NCI-H524 treated with DMSO at 0.1 percent for 48 hours (cell line): ENCODE measurements at places on chromosomes 16 and 17.

DNA sequence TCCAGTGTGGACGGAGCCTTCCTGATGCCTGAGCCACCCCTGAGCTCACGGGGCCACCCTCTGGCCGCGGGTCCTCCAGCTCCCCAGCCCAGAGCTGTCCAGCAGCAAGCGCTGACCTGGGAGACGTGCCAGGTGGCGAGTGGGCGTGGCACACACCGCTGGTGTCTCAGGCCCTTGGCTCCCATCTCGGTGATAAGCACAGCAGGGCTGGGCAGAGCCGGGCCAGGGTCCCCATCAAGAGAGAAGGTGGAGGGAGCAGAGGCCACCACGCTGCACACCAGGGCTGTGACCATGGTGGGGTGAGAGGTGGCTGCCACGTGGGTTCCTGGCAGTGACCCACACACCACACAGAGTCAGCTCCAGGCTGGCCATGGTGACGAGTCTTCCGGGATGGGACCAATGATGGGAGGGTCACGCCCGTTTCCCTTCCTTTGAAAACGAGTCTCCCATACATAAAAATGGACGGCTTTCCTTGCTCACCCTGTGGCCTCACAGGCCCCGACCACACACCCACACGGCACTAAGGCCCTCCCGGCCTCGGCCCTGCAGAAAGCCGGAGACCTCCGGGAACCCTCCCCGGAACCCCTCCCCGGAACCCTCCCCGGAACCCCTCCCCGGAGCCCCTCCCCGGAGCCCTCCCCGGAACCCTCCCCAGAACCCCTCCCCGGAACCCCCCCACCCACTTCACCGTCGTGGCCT lies 16.8 kb downstream of the UTS2R start:
- no peak for DNase-seq

GRCh38 chr17:21204935-21205334 lies 9.0 kb downstream of the TMEM11 start:
- no peak for DNase-seq

DNA sequence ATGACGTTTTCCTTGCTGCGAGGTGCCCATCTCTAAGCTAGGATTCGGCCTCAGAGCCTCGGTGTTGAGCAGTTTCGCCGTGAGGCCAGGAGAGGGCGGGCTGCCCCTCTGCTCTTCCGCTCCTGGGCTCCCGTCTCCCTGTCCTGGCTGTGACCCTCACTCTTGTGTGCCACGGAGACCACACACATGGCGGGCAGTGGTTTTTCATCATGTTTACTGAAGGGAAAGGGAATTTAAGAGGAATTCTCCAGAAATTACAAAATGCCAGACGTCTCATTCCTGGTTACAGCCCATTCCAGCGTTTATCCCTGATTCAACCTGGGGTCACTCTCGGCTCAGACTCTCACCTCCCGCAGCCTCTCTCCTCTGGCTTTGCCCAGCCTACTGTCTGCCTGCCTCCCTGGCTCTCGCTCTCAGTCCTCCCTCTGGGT lies 96.8 kb upstream of the ELAC2 start:
- no peak for DNase-seq

GRCh38 chr16:89775223-89775622 lies 41.2 kb downstream of the FANCA start:
- DNase-seq: no peak

GRCh38 chr17:39144416-39144840 lies 7.0 kb downstream of the PLXDC1 start:
- DNase-seq: no peak

DNA sequence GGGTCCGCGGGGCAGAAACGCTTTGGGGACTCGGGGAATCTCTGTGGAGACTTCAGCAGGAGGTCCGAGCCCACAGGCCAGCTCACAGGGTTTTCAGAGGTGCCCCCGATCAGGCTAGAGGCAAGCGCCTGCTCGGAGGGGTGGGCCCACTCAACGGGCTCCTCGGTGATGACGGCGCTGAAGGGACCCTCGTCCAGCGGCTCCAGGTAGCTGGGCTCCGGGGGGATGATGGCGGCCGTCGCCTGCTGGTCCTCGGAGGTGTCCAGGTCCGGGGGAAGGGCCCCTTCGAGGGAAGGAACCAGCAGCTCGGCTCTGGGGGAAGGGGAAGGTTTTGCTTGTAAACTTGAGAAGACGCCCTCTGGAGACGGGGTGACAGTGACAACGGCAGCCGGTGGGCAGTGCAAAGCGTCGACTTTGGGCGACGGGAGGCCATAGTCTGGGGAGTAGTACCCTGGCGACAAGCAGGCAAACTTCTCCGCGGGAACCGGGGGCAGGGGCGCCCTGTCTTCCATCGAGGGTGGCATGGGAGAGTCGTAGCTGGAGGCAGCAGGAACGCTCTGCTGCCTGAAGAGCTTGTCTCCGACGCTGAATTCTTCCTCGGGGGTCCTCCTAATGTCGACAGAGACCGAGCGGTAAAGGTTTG lies 63.2 kb downstream of the ZNF778 start:
- no peak for DNase-seq

DNA sequence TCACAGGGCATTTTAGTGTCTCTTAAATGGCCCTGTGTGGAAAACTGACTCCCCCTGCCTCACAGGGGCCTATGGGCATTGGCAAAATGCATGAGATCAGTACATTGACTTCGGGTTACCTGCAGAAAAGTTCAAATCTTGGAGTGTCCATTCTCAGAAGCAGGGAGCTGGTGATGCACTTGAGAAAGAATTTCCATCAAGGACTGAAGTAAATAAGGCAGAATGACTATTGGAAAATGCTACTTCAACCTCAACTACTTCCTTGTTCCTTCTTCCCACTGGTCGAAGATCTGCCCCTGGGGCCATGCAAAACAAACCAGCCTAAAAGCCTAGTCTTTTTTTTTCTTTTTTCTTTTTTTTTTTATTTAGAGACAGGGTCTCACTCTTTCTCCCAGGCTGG lies 13.8 kb upstream of the GSDMA start:
- DNase-seq: no peak

GRCh38 chr17:45132320-45132571 lies at the start of gene PLCD3:
PLCD3 (minus strand) TSS chr17:45132515; CDS start chr17:45132410, 105 bp downstream.
- DNase-seq: no peak

- DNase-seq: no peak
Measured at GRCh38 chr17:3913531-3914311, 2.5 kb downstream of the P2RX1 start.

DNA sequence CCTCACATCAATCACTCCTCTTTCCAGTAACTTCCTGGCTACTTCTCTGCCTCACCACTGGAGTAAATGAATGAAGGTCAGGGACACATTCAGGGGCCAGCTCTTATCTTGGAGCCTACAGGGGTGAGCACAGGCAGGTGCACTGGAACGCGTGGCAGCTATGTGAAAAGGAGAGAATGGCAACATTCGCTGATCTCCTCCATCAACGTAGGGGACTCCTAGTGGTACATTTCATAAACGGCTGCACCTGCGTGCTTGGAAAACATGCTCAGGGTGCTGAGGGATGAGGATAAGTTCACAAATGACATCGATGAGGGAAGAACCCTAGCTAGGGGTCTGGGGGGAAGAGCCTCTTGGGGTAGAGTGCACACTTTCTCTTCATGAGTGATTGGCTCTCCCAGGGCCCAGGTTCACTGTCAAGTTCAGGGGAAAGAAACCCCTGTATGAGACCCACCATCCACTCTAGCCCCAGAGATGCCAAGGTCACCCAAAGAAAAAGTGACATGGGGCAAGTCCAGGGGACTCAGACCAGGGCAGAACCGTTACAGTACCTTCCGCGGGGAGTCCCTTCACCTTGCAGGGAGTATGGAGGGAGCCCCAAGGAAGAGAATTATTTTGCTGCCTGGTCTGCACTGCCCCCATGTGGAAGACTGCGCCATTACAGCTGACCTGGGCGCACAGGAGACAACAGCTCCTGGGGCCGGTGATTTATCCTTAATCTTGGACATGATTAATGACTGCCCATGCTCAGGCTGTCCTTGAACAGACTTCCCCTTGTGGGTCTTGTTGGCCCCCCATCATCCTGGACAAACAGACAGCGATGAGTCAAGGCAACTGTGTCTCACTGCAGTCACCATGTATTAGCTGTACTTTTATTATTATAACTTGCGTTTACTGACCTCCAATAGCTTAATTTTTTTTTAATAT lies 30.1 kb downstream of the VAC14 start:
- DNase-seq: no peak

GRCh38 chr17:65750631-65751115 lies 189.2 kb upstream of the AXIN2 start:
- DNase-seq: no peak

GRCh38 chr17:55435408-55435807 lies 13.8 kb upstream of the MMD start:
- peak; percentile 77 for DNase-seq

GRCh38 chr16:58107709-58108108 lies 21.5 kb downstream of the CFAP20 start:
- no peak for DNase-seq

- DNase-seq: no peak
Measured at GRCh38 chr16:16022683-16023064, 73.3 kb downstream of the ABCC1 start.

GRCh38 chr16:1991588-1991947 lies 1.8 kb downstream of the SYNGR3 start:
- no peak for DNase-seq

GRCh38 chr17:35588196-35588920 lies 1.2 kb downstream of the AP2B1 start:
- no peak for DNase-seq

DNA sequence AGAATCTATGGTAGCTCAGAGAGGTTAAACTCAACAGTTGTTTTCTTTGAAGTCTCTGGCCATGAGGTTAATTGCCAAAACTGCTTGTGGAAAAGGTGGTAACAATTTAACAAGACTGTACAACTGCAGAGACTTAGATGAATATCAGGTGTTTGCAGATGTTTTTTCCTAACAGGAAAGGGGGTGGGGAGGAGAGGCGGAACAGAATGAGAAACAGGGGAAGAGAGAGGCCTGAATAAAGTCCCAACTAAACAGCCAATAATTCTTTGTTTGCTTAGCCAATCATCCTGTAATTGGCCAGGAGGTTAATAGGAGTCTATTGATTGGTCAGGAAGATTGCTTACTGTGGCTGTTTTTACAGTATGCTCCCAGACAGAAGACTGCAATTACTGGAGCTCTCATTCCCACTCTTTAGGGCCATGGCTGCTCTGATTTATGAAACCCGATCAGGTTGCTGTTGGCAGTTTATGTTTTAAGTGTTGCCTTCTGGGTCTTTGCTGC lies 249.7 kb upstream of the TBX2 start:
- DNase-seq: no peak

GRCh38 chr16:52367821-52368220 lies 179.1 kb downstream of the TOX3 start:
- no peak for DNase-seq

DNA sequence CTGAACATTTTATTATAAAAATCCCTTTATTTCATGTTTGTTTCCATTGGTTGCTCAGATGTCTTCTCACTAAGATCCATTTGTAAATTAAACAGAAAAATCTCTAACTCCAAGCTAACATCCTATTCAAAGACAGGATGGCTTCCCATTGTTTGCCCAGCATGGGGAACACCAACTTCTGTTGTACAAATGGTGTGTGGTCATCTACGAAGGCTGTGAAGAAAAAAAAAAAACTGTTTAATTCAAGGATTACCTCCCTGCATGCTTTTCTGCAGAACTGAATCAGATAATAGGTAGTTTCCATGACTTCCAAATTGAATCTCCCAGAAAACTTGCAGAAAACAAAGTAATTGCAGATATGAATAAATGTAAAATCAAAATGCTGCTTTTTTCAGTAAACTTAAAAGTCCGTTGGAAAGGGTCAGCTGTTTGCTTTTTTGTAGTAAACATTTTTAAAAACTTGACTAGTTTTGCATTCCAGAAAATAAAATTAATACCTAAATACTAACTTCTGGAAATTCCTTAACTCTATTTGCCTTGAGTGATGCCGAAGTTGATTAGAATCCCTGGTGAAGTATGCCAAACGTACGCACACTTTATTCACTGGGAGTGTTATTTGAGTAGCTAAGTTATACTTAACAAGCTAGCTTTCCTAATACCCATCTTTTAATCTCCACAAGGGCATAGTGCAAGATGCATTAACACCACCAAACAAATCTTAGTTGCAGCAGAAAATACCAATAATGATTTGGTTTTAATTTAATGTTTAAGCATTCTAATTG lies 7.7 kb downstream of the SALL1 start:
- DNase-seq: no peak

DNA sequence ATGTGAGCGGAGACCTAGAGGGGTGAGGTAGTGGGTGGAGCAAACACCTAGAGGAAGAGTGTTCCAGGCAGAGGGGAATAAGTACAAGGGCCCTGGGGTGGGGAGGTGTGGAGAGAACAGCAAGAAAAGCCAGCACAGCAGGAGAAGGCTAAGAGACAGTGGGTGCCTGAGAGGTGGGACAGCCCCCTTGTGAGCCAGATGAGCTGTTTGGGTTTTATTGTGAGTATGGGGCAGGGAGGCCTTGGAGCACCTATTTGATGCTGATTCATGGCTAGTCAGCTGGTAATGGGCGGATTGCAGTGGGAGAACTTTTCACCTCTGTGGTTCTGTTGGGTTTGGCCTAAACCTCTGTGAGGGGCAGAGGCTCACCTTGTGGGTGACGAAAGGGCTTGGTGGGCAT lies 68.4 kb downstream of the ABCC1 start:
- DNase-seq: no peak

DNA sequence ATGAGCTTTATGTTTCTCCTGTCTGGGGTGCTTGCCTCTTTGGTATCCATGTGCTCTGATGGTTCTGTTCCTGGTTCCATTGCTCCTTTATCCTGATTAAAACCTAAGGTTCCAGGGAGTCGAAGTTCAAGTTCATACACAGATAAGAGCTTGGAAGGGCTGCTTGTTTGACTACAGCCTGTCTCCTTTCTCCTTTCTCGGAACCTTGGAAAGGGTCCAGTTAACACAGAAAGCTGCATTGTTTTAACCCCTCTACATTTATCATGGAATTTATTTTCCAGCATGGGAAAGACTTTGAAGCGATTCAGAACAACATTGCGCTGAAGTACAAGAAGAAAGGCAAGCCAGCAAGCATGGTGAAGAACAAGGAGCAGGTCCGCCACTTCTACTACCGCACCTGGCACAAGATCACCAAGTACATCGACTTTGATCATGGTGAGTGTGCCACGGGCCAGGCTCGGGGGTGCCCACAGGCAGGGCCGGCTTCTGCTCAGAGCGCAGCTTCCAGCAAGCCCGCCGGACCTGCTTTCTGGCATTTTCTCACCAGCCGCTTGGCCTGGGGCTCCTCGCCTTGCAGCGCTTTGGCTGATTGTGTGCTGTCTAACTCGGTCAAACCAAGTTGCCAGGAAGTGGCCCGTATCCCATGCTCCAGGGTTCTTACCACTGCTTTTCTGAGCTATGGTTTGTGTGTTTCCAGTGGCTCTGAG lies 19.9 kb downstream of the CRAMP1 start:
- no peak for DNase-seq

DNA sequence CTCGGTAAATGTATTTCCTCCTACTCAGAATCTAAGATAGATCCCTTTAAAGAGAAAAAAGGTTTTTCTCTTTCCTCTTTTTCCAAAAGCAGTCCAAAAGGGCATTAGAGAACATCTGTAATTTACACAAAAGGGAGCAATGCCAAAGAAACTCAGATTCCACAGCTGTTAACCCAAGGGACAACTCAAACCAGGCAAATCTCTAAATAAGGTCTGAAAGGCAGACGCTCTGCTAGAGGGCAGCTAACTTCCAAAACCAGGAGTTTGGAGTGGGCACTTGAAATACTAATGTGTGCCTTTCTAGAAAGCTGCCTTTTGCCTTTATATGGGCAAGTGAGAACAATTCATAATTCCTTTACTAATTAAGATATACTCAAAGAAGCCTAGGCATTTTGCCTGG lies 435.7 kb downstream of the ZFHX3 start:
- DNase-seq: no peak

GRCh38 chr17:10328971-10329923 lies 43.6 kb downstream of the MYH13 start:
- no peak for DNase-seq

GRCh38 chr16:81861503-81861902 lies 82.4 kb downstream of the PLCG2 start:
- DNase-seq: no peak

GRCh38 chr16:627454-628239 lies 3.1 kb upstream of the WFIKKN1 start:
- DNase-seq: no peak
